ENCODE measurements at places on chromosomes 5 and 9. TPM values are rescaled to one million over a fixed set of nuclear protein-coding genes. Genes with fewer than 3 reads are reported as not detected.

The MARVELD2 gene
- total RNA-seq = 0.53 TPM

The LCN12 gene
- not detected for total RNA-seq

The PLPP7 gene
- 11.4 TPM for total RNA-seq

The SOX30 gene
- total RNA-seq = not detected

The DND1 gene
- total RNA-seq = not detected

The SNAPC3 gene
- total RNA-seq = 28.5 TPM

The RNF183 gene
- not detected for total RNA-seq

The RALGDS gene
- 22.1 TPM for total RNA-seq
